ENCODE measurements at places on chromosomes 16 and 17.

- DNase-seq: no peak
These were observed 222.9 kb downstream of the CPPED1 start for GRCh38 chr16:12580809-12581208.

- no peak for DNase-seq
These were observed 933 bp upstream of the ATXN7L3 start for GRCh38 chr17:44200478-44201155.

GRCh38 chr16:50683689-50684374, 2.7 kb upstream of the SNX20 start:
- no peak for DNase-seq

DNA sequence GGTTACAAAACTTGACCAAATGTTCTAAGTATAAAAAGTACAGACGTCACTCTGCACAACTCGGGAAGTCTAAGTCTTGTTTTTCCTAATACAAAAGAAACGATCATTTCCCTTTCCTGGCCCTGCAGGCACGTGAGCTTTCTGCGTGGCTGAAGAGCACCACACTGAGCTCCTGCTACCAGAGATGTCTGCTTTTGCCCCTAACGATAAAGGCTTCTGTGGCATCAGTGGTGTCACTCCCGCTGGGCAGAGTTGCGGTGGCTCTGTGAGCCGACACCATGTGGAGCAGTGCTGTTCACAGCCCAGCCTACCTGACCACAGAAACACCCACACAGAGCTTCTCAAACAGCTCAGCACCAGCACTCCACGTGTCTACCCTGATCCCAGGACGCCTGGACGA, 20.5 kb downstream of the EMC8 start:
- DNase-seq: no peak

DNA sequence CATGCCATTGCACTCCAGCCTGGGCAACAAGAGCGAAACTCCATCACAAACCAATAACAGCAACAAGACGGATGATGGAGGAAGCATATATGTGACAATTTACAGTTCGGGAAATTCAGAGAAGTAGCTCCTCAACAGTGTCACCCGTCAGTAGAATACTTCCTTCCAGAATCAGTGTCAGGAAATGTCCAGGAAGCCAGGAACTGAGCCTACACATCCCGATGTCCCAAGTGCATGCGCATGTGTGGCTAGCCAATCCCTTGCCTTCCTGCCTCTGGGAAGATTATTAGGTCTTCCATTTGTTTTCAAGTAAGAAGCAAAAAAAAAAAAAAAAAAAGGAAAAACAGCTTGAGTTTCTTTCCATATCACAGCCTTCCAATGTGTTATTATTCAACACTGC, 1.4 kb upstream of the PITPNC1 start:
- no peak for DNase-seq

All from omental fat pad (tissue), 4 donors.